ENCODE measurements at places on chromosomes 5 and 9.

DNA sequence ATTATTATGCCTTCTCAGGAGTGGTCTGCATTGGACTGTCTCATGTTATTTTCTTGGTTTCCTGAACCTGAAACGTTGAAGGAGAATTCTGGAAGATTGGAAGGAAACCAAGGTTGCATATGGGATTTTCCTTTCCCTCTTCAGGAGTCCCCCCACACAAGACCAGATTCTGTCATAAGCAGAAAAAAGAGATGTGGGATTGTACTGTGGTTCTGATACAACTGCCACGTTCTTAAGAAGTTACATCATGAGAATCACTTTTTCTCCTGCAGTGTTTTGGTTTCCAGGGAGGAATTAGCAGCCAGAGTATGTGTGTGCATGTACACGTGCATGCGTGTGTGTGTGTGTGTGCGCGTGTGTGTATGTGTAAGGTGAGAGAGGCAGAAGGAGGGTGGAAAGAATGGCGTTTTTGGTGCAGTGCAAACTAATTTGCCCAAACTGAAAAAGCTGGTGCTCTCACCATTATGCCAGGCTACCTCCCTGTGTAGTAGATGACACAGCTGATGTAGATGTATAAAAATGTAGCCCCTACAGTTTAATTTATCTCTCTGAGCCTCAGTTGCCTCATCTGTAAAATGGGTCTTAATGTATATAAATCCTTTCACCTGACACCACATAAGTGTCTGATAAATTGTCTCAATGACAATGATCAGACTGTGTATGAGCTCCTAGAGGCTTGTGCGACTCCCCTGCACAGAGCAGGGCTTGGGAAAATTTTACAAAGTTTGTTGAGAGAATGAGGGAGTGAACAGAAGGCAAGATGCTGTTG, 38.6 kb downstream of the RALGPS1 start:
- peak; percentile 81 for DNase-seq

GRCh38 chr5:96572864-96573512, 89.2 kb upstream of the CAST start:
- DNase-seq: peak; percentile 98

GRCh38 chr9:34580358-34580757, 9.2 kb downstream of the CNTFR start:
- no peak for DNase-seq

- peak; percentile 28 for DNase-seq
Measured at GRCh38 chr9:114218264-114219120, 63.2 kb downstream of the COL27A1 start.

GRCh38 chr9:131608493-131609037, 63.2 kb downstream of the PRRT1B start:
- peak; percentile 92 for DNase-seq

- DNase-seq: no peak
Measured at GRCh38 chr5:16461026-16461425, 4.6 kb downstream of the ZNF622 start.

DNA sequence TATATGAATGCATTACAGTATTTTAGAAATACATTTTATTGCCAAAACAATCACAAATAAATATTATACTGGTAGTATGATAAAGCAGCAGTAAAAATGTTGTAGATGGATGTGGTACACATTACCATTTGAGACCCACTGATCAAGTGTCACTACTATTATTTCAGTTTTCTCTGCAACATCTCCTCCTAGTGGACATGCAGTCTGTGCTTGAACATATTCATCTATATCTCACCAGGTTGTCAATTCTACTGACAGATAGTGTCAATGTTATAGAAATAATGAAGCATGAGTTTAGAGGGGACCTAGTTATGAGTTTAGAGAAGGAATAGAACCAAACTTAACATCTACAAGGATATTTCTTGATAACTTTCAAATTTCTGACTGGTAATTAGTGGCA, 39.2 kb upstream of the ELOVL7 start:
- no peak for DNase-seq

Data from fibroblast of skin of right quadriceps (primary cell).